ENCODE measurements at places on chromosomes 6 and 20.

GRCh38 chr6:108560463-108561308, at the start of gene FOXO3:
Gene FOXO3 (plus strand): TSS chr6:108560917. CDS start chr6:108561209, 292 bp downstream.
- peak; percentile 31 for DNase-seq

DNA sequence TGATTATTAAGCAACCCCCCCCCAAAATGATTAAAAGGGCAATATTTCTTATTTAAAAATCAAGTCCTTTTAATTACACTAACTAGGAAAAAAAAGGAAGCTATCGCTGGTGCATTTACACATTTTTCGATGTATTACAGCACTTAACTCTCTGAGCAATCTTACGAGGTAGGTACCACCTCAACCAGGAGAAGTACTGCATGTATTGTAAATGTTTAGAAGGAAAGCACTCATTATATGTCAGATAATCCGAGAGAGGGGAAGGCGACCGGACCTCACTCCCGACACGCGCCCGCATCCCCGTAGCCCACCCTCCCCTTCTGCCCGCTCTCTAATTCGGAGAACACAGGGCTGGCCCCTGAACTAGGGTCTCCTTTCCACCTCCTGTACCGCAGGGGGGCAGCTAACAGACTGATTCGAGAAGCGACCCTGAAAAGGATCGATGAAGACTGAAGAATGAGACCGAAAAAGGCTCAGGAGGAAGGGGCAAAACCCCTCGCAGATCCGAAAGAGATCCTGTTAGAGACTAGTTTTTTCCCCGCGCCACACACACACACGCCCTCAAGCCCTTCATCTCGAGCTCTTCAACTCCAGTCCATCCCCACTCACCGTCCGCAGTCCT, 337 bp downstream of the ESF1 start:
- no peak for DNase-seq

GRCh38 chr6:115363379-115363778, 697.3 kb downstream of the FRK start:
- DNase-seq: no peak

DNA sequence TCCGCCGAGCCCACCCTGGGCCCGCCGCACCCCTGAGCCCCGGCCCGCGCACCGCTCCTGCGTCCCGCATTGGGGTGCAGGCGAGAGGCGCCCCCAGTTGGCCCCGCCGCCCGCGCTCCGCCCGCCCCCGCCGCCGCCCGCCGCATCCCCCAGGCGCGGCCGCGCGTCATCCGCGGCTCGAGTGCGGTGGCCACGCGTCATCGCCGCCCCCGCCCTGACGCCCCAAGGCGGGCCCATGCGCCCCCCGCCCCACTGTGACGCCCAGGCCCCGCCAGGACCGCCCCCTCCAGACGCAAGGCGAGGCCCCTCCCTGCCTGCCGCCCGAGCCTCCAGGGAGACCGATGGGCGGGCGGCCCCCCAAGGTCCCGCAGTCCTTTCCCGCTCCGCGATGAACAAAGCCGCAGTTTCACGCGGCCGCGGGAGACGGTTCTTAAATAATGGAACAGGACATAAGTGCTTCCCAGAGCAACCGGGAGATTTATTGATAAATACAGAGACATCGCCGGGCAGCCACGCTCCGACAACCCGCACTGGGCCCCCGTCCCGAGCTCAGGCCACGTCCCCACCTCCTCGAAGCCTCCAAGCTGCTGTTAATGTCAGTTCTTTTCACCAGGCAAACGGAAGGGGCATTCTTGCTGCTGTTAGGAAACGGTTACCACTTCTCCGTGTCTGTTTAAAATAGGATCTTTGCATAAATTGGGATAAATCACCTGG, at the start of gene ANKRD60:
Gene ANKRD60 (minus strand): TSS at position 170 of the 714 bp plus-strand sequence. CDS start 0 bp downstream, at position 170.
- peak; percentile 33 for DNase-seq
